ENCODE measurements at places on chromosomes 3 and 15.

DNA sequence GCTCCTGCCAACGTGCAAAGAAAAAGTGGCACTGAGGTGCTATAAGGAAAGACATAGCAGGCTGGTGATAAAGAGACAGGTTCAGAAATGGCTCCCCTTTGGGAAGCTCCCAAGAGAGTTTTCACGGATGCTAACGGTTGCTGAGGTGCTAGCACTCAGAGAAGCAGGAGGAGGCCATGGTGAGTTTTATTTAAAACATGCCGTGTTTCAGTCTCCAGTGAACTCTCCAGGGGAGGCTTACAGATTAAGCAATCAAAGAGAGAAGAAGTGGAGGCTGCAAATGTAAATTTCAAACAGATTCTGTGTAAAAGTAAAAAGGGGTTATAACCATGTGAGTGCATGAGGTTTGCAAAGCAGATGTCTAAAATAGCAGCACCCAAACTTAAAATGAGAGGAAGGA, 346.2 kb downstream of the NTRK3 start:
- DNase-seq: no peak

- peak; percentile 29 for DNase-seq
These were observed 319.8 kb upstream of the UMPS start for GRCh38 chr3:124410471-124410870.

DNA sequence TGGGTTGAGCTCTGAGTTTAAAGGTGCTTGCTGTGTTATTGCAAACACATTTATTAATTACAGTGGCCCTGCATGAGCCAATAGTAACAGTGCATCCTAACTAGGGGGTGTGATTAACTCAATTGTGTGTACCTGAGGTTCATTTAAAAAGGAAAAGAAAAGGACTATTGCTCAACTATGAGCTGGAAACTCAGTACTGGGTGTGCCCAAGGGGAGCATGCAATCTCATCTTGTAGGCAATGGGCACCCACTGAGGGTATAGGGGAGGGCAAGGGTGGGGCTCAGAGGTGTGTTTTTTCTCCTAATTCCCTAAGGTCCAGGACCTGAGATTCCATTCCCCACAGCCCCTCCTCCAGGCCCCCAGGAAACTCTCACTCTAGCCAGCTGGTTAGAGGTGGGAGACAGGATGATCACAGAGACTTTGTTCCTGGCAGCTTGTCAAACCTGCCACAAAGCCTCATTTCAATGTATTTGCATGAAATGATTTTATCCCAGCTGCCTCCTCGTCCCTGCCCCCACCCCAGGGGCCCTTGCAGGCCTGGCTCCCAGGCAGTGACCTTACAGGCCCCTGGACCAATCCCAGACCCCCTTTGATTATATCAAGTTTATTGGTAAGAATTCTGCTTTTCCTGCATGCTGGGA, 220.7 kb downstream of the TBC1D2B start:
- no peak for DNase-seq

DNA sequence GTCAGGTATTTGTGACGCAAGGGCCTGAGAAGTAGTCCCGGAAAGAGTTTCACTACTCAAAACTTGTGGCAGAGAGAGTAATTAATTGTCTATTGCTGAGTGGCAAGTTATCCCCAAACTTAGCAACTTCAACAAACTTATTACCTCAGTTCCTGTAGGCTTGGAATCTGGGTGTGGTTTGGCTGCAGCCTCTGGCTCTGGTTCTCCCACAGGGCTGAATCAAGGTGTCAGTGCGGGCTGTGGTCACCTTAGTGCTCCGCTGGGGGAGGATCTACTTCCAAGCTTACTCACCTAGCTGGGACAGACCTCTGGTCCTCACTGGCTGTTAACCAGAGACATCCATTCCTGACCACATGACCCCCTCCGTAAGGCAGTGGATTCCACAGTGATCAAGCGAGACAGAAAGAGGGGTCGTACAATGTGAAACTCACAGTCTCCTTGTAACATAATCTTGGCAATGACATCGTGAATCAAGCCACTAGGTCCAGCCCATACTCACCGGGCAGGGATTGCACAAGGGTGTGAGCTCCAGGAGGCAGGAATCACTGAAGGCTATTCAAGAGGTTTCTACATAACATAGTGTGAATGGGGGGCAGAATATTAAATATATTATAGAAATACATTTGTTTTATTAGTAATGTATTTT, 138.3 kb downstream of the RYR3 start:
- no peak for DNase-seq

GRCh38 chr15:78893538-78893937, 20.8 kb downstream of the MORF4L1 start:
- no peak for DNase-seq

DNA sequence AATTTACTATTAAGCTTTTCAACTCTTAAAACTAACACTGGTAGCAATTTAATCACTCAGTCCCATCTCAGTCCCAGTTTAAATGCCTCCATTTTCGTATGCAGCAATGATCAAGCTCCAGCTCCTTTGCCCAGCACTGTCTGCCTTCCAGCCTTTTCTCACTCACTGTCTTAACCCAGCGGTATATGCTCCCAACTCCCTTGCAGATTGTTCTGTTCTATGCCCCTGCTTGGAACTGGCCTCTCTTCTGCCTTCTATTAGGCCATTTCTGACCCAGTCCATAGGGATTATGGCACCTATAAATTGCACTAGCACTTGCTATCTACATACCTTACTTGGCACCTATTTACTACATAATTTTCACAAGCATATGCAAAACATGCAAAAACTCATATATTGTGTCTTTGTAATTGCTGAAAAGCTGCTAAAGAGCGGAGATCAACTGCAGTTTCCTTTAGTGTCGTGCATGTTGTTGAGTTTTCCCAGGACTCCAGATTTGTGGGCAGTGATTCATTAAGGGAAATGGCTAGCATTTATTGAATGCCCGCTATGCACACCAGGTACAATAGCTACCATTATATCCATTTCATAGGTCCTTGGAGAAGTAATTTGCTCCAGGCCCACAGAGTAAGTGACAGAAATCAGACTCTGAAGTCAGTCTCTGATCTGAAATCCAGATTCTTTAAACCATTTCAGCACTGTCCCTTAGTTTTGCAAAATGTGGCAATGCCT, 24.4 kb downstream of the CRBN start:
- DNase-seq: no peak

- no peak for DNase-seq
These were observed 320.9 kb upstream of the ICE2 start for GRCh38 chr15:60799885-60800284.

DNA sequence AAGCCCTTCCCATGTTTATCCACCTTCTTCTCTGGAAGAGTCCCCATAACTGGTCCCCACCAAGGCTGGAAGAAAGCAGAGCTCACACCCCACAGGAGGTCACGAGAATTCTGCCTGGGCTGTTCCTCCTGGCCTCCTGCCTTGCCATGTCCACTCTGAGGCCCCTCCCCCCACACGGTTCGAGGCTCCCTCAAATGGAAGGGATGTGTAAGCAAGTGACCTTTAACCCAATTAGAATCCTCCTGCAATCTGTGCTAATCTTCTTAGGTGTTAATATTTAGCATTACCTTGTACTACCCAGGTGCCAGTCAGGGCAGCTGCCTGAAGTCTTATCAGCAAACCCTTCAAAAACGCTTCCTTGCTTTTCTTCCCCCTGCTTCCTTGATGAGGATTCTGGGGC, 32.4 kb upstream of the DYNC1LI1 start:
- DNase-seq: no peak

GRCh38 chr3:183513046-183513706, 42.3 kb downstream of the KLHL6 start:
- no peak for DNase-seq

DNA sequence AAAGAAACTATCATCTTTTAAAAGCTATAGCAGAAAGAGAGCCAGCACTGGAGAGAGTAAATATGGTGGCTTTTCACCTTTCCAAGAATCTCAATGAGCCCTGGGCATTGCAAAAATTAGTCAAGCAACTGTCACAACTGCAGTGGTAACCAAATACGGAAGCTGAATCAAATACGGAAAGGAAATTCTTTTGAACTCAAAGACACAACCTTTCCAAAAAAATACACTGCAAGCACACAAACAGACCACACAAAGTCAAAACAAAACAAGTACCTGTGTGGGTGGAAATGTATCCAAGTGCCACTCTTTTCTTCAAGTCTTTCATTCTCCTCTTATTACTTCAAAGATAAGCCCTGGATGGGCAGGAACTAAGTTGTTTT, 17.6 kb downstream of the VGLL4 start:
- no peak for DNase-seq

DNA sequence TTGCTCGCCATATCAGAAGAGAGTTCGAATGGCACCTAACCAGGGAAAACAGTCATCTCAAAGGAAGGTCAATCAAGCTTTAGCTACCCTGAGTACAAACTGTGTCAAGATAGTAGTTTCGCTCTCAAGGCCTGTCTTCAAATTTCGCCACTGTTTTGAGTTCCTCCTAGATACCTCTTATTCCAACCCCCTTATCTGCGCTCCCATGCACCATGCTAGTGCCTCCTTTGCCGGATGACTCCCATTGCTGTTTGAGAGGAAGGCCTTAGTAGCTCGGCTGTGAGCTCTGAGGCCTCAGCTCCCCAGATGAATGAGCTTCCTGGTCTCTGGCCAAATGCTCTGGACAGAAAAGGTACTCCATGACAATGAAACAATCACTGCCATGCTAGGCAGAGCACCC, 256.0 kb downstream of the ULK4 start:
- no peak for DNase-seq

DNA sequence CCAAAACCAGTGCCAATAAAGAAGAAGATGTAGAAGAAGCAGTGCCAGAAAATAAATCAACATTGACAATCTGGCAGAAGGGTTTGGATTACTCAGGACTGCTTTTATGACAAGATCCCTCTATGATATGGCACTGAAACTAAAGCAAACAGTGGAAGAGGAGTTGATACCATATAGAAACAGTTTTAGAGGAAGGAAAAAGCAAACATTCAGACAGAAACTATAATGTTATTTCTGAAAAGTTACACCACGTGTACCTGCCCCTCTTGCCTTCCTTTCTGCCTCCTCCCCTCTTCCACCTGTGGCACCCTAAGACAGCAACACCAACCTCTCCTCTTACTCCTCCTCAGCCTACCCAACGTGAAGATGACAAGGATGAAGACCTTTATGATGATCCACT, 63.0 kb downstream of the SFMBT1 start:
- DNase-seq: no peak

- DNase-seq: no peak
These were observed 270.0 kb downstream of the UACA start for GRCh38 chr15:70493376-70493775.

DNA sequence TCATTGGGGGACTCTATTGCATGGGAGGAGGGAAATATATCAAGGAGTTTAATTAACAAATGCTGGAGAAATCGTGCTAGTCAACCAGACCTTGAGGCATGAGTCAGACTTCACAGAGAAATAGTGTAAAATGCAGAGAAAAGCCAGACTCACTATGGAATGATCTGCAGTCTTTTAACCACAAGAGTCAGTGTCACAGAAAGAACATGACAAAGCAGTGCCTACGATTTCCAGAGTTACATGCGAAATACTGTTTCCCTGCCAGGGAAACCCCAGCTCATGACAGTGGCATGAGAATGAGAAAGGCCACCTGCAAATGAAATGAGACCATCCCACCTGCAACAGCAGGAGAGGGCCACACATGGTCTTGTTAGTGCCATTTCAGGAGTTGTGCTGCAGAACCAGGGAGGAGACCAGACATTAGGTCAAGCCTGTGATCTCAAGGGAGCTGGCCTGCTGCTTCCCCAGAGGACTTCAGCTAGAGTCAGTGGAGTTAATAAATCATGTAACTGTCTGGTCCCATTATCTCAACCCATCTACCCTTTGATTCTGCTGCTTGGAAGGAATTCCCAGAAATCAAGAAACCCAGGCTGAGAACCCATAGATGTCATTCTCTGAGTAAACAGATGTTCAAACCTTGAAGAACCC, 79.0 kb downstream of the ERC2 start:
- DNase-seq: no peak

Data from epithelial cell of proximal tubule (primary cell).